NCI-H1105 treated with DMSO at 0.1 percent for 48 hours (cell line): ENCODE measurements at places on chromosomes 13 and 19.

DNA sequence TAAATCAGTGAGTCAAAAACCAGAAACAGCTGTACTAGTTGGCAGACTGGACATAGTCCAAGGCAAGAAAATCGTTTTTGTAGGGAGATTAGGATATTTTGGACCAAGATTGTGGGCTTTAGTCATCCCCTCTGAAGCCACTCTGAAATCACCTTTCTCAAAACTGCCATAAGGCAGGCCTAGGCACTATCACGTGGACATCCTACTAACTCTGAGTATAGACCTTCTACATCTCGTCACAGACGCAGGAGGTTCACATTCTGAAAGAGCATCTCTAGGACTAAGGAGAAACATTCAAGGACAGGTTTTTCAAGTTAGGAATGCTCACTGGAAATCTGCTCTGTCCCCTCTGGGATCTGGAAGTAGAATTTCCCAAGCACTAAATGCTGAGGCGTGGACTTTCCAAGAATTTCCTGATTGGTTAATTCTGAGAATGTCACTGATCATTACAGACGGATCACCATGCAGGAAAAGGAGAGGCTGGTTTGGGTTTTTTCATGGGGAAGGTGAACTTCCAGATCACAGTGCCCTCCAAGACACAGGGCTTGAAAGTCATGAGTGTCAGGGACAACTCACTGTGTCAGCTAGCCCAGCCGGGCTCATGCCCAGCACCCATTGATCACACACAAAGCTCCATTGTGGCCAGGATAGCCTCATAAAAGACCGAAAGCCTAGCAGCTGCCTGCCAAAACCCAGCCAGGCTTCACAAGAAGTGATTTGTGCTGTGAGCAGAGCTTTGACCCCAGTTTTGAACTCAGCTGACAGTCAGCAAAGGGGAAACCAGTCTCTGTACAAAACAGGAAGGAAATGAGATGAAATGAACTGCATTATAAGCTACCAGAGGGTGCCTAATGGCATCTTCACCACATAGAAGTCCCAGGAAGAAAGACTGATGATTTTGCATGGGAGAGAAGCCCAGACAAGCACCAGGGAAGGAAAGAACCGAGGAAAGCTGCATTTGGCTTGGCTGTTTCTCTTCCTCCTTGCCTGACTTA lies 2.7 kb upstream of the RUBCNL start:
- no peak for DNase-seq

GRCh38 chr19:1028062-1028926 lies 1.9 kb downstream of the CNN2 start:
- peak; percentile 22 for DNase-seq

DNA sequence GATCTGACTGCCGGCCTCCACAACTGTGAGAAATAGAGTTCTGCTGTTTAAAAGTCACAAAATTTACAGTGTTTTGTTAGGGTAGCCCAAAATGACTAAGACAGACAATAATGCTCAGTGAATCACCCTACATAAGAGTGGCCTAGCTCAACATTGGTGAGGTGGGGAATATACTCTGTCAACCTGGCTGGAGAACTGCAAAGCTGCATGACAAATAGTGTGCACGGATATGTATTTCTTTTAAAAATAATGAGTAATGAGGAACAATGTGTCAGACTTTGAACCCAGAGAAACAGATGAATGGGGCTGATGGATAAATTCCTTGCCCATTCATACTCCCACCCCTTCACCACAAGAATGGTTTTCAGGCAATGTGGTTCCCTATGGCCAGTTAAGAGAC lies 372.4 kb downstream of the SUCLA2 start:
- DNase-seq: no peak

DNA sequence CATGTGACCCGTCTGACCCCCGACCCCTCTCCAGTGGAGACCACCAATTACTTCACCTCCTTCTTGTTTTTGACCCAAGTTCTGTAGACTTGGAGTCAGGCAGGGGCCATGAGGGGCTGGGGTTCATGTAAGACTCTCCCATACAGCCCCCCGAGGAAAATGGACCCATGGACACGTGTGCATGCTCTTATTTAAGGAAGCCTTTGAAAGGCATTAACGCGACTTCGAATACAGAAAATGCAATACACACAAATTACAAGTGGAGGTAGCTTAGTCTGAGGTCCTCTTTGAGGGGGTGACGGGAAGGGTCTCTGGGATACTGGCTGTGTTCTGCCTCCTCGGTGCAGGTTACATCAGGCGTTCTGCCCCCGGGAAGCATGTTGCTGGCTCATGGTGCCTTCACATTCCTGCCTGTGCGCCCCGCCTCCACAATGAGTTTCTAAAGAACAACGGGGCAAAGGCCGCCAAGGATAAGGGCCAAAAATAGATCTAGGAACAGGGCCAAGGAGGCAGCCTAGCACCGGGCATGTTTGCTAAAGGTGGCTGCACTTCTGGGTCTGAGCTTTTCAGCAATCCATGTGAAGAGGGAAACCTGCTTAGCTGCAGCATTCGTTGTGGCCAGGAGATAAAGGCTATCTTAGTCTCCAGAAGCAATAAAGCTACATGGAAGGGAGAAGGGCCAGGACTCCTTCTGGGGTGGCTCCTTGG lies 54.5 kb downstream of the RAB20 start:
- peak; percentile 77 for DNase-seq

- peak; percentile 68 for DNase-seq
Measured at GRCh38 chr13:60893801-60894200, 496.8 kb downstream of the TDRD3 start.

GRCh38 chr13:100433475-100433874 lies 155.1 kb downstream of the GGACT start:
- DNase-seq: no peak

DNA sequence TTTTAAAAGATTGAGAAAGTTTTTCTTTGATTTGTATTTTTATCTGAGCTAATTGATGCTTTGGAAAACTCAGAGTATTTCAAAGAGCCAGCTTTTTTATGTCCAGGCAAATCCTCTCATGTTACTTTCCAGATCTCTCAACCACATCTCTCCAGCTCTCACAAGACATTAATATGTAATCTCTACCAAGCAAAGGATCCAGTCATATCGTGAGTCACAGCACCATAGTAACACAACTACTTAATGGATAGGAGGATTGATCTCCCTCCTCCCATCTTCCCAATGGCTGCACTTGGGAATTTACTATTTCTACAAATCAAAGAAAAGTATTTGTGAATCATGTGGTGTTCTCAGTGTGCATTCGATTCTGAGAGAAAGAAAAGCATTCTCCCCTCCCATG lies 63.3 kb downstream of the POU4F1 start:
- DNase-seq: no peak

- no peak for DNase-seq
Measured at GRCh38 chr13:90740099-90740498, 607.4 kb upstream of the MIR17HG start.

DNA sequence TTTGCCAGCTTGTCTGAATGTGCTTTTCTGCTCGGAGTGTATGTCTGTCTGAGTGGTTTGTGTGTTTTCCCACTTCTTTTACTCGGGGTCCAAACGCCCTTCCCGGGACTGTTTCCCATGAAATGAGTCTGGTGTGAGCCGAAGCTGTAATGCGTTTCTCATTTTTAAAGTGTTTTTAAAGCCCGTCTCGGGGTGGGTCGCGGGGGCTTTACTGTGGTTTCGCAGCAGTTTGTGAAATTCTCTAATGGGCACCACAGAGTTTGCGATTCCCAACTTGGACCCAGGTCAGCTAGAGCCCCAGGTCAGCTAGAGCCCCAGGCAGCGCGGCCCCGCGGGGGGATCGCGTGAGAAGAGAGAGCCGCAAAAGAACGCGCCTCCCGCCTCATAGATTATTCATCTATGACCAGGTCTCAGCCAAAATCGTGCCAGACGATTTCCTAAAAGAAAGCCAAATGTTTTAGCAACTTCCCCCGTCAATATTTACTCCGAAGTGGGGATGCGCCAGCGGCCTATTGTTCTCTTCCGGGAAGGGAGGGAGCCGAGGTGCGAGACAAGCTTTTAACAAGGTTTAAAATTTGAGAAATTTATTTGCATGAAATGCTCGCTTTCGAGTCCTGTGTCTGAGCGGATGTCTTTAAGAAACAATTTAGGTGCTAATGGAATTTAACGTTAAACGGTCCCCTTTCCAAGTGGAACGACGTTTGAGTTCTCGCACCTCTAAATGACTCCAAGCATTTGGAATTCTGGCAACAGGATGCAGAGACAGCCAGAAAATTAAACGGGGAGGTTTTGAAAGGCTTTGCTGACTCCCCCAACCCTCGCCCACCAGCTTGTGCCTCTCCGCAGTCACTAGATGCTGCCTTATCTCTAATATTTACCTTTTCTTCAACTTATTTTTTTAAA lies 2.2 kb downstream of the ZIC2 start:
- no peak for DNase-seq

DNA sequence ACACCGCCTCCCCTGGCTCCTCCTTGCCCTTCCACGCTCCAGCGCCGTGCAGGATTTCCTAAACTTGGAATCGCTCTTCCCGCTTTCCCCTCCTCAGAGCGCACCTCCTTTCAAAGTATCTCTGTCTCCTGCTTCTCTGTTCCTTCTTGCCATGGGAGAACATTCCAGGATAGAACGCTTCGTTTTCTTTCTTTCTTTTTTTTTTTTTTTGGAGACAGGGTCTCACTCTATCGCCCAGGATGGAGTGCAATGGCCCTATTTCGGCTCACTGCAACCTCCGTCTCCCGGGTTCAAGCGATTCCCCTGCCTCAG lies 574 bp upstream of the XPO4 start:
- no peak for DNase-seq

GRCh38 chr13:85993567-85993966 lies 194.3 kb upstream of the SLITRK6 start:
- no peak for DNase-seq

- peak; percentile 52 for DNase-seq
Measured at GRCh38 chr13:71874458-71874857, 7.5 kb upstream of the DACH1 start.

DNA sequence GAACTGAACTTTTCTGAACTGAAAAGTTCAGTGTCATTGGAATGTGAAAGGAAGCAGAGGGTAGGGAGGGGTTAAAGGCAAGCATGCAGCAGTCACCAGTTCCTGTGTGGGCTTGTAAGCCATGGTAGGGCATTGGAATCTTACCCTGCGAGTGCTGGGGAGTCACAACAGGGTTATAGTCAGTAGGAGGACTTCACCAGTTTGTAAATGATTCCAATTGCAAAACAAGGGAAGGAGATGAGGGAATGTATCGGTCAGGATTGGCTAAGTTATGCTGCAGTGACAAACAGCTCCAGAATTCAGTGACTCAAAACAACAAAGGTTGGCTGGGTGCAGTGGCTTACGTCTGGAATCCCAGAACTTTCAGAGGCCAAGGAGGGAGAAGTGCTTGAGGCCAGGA lies 12.8 kb downstream of the LYPD3 start:
- no peak for DNase-seq

- no peak for DNase-seq
Measured at GRCh38 chr13:93769101-93769500, 542.5 kb downstream of the GPC6 start.

DNA sequence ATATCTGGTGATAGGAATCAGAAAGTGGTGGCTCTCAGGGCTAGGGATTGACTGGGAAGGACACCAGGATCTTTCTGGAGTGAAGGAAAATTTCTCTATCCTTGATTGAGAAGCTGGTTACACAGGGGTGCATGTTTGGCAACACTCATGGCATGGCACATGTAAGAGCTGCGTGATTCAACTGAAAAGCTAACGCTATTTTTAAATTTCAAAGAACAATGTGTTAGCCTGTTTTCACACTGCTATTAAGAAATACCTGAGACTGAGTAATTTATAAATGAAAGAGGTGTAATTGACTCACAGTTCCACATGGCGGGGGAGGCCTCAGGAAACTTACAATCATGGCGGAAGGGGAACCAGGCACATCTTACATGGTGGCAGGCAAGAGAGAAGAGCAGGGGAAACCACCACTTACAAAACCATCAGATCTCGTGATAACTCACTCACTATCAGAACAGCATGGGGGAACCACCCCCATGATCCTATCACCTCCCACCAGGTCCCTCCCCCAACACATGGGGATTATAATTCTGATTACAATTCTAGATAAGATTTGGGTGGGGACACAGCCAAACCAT lies 7.4 kb downstream of the SIGLEC8 start:
- DNase-seq: no peak

GRCh38 chr13:30934803-30935202 lies 2.3 kb downstream of the TEX26 start:
- DNase-seq: no peak

DNA sequence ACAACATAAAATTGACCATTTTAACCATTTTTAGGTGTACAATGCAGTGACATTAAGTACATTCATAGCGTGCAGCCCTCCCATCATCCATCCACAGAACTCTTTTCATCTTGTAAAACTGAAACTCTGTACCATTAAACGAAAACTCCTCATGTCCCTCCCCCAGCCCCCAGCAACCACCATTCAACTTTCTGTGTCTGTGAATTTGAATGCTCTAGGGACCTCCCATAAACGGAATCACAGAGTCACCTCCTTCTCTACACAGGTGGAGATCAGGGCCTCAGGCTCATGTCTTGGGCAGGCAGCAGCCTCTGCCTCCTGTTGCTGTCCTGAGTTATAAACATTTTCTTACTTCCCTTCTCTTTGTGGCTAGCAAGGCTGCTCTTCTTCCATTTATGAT lies 7.3 kb upstream of the CCNE1 start:
- no peak for DNase-seq

GRCh38 chr13:102000764-102001163 lies 401.1 kb downstream of the FGF14 start:
- no peak for DNase-seq

DNA sequence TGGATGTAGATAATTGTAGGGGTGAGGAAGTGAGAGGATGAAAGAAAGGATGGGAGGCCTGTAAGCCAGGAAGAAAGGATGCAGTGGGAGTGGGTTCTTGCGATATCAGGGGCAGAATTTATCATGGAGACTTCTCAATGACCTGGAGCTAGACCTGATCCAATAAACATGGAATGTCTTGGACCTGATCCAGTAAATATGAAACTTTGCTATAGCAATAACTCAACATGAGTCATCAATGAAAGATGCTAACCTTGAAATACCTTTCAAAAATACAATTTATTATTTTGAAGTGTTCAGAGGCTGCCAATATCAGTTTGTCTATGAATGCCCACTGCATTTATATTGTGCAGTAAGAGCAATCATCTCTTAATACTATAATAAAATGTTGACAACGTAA lies 279.5 kb downstream of the POU4F1 start:
- no peak for DNase-seq

- DNase-seq: no peak
Measured at GRCh38 chr19:5507065-5507909, 52.1 kb downstream of the ZNRF4 start.
